T47D (cell line): ENCODE measurements at places on chromosomes 5 and 9.

GRCh38 chr5:157265714-157266285 lies at the start of gene CYFIP2:
CYFIP2 (plus strand) TSS chr5:157266123; CDS start chr5:157285362, 19,239 bp downstream.
- peak; percentile 82 for DNase-seq

DNA sequence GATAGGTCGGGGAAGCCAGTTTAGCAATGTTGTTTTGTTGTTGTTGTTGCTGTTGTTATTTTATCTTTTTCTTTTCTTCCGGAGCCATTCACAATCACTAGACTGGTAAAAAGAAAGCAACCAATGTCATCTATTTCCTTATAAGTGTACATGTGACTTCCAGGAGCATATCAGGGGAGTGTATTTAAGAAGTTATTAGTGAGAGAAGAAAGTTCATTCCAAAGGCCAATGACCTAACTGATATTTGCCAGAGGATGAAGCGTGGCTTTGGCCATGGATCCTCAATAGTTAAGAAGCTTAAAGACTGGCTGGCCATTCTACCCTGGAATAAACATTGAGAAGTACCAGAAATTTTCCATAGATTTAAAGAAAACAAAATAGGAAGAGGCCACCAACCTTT lies 341.4 kb upstream of the RFX3 start:
- no peak for DNase-seq

DNA sequence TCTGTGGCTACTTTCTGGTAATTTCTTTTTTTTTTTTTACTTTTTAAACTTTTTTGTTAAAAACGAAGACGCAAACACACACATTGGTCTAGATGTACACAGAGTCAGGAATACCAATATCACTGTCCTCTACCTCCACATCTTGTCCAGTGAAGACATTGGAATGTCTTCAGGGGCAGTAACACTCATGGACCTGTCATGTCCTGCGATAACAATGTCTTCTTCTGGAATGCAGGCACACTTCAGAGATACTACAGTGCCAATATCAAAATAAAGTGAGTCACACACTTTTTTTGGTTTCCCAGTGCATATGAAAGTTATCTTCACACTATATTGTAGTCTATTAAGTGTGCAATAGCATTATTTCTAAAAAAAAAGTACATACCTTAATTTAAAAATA lies 175.9 kb downstream of the ARRDC3 start:
- no peak for DNase-seq

DNA sequence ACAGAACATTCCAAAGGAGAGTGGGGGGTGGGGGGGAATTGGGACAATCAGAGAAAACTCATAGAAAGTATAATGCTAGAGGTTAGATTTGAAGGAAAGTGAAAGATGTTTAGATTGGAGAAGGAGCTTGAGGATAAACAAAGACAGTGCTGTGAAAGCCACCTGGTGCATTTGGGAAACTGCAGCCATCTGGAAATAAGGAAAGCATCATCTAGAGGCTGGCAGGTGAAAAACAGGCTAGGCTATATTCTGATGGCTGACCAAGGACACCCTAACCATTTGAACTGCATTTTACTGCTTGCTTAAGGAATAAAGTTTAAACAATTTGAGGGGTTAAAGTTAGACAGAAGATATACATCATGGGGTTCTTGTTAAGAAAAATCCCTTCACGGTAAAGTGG lies 296.4 kb downstream of the CETN3 start:
- peak; percentile 38 for DNase-seq

DNA sequence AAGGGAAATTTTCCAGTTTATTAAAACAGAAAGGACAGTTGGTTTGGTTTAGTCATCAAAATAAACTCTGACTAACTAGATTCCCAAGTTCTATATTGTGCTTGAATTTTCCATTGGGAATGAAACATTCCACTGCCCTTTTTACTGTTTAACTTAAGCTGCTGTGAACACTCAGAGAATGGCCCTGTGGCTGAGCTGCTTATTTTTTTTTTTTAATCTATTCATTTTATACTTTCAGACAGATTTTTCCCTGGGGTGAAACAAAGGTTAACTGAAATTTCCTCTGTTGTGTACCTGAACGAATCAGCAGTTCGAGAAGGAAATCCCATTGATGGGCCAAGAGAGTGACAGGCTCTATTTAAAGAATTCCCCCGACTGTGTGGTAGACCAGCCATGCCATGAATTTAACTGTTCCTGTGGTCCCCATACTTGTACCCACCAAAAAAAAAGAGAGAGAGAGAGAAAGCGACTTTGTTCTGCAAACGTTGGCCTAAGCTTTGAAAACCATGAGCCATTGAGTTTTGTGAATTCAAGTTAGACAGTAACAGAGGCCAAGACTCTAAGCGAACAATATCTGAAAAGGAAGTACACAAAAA lies 138.7 kb upstream of the GRHPR start:
- DNase-seq, result no peak

- no peak for DNase-seq
Measured at GRCh38 chr5:83523929-83524328, 52.4 kb downstream of the VCAN start.

GRCh38 chr9:33860200-33860871 lies 43.4 kb downstream of the UBE2R2 start:
- no peak for DNase-seq

- DNase-seq, result no peak
Measured at GRCh38 chr5:167701051-167701450, 590.4 kb upstream of the WWC1 start.

GRCh38 chr9:110185806-110186205 lies 22.2 kb downstream of the C9orf152 start:
- DNase-seq, result no peak

- no peak for DNase-seq
Measured at GRCh38 chr5:169166078-169166477, 134.9 kb downstream of the SLIT3 start.

GRCh38 chr5:157356576-157356975 lies 90.7 kb downstream of the CYFIP2 start:
- no peak for DNase-seq

DNA sequence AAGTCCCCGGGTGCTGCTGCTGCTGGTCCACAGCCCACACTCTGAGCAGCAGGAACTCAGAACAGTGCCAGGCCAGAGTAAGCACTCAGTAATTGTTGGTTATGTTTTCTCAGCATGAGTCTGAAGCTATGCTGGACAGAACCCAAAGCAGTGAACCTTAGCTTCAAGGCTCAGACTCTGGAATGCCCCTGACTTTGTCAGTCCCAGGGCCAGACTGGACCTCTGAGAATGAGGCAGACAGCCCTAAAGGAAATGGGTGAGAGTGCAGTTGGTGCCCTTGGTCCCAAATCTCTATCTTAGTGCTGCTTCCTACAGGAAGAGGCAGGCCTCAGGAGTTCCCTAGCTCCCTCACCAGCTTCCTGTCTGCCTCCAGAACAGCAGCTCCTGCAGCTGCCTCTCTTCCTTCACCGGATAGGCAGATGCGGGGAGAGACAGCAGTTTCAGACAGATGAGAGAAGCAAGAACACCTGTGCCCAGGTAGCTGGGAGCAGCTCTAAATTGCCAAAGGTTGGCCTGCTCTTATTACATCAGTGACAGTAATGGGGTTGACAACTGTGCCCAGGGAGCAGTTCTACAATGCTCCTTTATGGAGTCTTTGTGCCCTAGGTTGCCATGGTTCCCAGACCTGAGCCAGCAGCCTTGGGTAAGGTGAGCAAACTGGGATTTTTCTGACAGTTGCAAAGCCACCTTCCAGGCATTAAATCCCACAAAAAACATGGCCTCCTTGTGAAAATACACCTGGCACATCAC lies 82.2 kb upstream of the CXCL14 start:
- DNase-seq, result peak; percentile 12

- DNase-seq, result no peak
Measured at GRCh38 chr5:93417490-93417889, 163.5 kb downstream of the NR2F1-AS1 start.

DNA sequence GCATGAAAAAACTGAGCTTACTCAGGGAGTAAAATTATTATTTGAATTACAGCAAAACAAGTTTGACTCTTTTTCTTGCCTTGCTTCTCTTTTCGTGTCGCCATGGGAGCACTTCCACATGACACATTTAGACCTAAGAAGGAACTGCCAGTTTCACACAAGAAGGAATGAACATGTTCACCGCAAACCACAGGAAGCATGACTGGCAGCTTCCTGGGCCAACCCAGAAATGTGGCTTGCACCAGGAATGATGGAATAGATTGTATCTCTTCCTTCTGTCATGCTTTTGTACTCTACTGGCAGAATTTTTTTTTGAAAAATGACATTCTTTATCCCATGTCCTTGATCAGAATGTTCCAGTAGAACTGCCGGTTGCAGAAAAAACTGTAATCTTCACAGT lies 32.9 kb upstream of the MAN2A1 start:
- DNase-seq, result peak; percentile 73

- DNase-seq, result no peak
Measured at GRCh38 chr5:148830211-148830610, 3.8 kb downstream of the ADRB2 start.

- DNase-seq, result no peak
Measured at GRCh38 chr5:111999286-111999685, 242.3 kb upstream of the NREP start.

DNA sequence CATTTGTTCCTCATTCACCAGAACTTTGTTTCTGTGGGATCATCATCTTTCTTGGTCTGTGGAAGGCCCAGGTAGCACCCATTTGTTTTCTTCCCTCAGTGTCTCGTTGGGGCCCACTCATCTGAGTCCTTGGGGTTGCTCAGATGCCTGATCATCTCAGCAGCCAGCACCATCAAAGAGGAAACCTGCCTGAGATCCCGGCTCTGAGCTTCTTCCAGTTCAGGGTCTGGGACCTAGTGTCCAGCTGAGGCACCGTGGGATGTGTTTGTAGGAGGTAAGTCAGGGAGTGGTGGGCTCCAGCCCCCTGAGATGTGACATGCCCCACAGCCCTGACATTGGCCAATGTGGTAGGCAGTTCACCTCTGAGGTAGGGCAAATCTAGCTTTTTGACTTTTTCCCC lies 9.4 kb upstream of the CD180 start:
- no peak for DNase-seq
